ENCODE measurements at places on chromosomes 4 and X. TPM values are rescaled to one million over a fixed set of nuclear protein-coding genes. Genes with fewer than 3 reads are reported as not detected.
A peak's percentile ranks its signal among the peaks of the same experiment; 100 is the strongest.

Gene ADH7
- not detected for total RNA-seq

DNA sequence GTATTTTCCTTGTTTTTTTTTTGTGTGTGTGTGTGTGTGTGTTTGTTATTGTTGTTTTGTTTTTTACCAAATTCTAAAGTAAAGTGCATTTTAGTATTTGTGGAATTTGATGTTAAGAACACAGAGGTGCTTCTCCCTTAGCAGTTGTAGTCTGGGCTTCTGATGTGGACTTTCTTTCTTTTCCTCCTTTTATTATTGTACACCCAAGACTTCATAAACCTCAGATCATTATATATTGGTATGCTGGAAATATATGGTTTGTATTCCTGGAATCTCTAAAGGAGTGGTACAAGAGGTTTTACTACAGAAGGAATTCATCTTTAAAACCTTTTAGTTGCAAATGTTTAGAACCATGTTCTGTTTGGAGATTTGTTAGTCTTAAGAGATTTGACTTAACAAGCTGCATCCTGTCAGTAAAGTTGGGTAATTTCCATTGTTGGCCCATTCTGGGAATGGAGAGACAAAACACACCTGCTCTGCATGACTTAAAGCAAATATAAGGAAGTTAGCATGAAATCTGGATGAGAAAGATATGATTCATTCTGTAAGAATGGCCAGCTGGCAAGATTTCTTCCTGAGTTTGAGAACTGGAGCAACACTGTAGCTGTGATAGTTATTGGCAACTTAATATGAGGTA, 64.0 kb downstream of the SMAD1 start:
- peak; percentile 17 for DNase-seq

Gene POF1B
- total RNA-seq, result not detected

DNA sequence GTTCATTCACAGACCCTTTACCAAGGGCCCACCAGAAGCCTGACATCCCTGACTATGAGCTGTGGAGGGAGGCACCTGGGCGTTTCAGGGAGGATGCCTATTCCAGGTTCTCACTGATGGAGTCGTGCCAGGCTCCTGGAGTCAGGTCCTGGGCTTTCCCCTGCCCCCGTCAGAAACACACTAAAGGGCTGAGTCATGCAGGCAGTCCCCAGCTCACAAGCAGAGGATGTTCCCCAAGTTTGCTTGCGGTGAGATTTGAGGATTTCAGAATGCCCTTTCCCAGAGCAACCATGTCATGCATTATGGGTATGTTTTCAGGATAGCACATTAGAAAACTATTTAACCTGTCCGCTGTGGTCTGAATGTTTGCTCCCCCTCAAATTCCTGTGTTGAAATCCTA, 45.2 kb downstream of the FHDC1 start:
- no peak for DNase-seq

Gene ATRX
- 62.5 TPM for total RNA-seq

- no peak for DNase-seq
Measured at GRCh38 chr4:93646233-93646930, 182.2 kb upstream of the ATOH1 start.

DNA sequence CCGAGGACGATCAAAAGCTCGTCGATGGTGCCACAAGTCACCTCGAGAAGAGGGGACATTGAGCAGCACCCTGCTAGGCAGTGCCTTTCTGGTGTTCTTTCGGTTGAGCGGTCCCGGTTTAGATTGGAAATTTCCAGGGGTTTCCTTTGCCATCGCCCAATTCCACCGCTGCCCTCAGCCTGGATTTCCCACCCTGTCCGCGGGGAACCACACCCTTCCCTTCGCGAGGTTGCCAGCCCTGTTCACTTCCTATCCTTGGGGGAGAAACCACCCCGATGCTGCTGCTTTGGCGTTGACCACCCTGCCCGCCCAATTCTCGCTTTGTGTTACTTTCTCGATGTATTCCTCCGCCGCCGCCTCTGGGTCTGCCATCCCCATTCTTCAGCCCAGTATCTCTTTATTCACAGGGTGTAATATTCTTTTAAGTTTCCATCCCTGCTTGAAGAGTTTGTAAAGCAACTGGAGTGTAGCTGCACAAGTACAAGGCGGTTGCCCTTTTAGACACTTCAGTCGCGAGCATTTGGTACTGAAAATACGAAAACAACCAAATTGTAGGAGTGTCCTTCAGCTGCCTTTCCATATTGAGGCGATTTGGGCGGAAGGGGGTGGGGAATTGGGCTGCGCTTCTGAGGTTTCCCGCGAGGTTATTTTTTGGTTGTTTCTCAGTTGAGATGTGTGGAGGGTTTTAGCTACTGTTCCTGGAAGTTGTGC, 1.1 kb downstream of the OGT start:
- peak; percentile 21 for DNase-seq

- DNase-seq, result no peak
Measured at GRCh38 chr4:87423317-87424098, 1.1 kb downstream of the NUDT9 start.

Gene TCP11X2
- not detected for total RNA-seq

Gene CFAP99
- not detected for total RNA-seq

Gene IL2
- total RNA-seq, result not detected

GRCh38 chr4:176575141-176575730, 217.5 kb downstream of the VEGFC start:
- no peak for DNase-seq

DNA sequence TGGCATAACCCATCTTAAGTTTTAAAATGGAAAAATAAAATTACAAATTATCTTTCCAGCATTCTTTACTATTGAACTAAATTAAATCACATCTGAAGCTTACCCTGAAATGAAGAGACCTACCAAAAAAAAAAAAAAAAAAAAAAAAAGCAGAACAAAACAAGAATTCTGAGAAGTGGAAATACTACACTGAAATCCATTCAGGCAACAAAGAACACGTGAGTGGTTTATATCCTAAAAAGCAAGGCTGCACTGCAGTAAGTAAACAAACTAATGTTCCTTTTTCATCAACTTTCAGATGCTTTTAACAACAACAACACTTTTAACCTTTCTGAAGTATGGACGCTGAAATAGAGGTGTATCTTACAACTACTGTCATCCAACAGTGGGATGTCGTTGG, 7.5 kb downstream of the FRYL start:
- DNase-seq, result no peak

- DNase-seq, result no peak
Measured at GRCh38 chrX:154436374-154436982, 476 bp upstream of the GDI1 start.

GRCh38 chrX:97123001-97123400, 239.3 kb downstream of the RPA4 start:
- DNase-seq, result no peak

DNA sequence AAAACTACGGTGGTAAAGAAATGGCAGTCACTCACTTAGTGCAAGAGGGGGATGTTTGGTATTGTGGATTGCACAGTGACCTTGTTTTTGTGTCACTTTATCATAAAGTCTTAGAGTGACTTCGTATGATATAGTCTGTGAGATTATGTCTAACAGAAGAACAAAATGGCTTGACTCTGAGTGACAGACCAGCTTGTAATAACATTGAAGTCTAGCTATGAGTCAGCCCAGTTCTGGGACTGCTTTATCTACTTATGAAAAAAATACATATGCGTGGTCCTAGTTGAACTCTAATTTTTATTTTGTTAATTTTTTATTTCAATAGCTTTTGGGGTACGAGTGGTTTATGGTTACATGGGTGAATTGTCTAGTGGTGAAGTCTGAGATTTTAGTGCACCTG, 20.0 kb downstream of the DCLK2 start:
- DNase-seq, result no peak

DNA sequence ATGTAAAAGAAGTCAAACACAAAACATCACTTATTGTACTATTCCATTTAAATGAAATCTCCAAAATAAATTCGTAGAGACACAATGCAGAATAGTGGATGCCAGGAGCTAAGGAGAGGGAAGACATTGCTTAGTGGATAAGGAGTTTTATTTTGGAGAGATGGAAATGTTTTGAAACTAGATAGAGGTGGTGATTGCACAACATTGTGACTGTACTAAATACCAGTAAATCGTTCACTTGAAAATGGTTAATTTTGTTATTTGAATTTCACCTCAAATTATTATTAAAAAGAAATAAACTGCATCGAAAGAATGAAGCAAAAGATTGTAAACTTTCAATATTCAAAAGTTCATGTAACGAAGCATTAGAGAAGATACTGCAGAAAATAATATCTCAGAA, 9.7 kb upstream of the ACSL4 start:
- DNase-seq, result no peak

GRCh38 chr4:84563002-84563401, 19.9 kb upstream of the CDS1 start:
- DNase-seq, result no peak

Gene UGT2B17
- total RNA-seq, result not detected

Gene ARHGAP36
- total RNA-seq, result not detected

Gene DAPP1
- not detected for total RNA-seq

Gene GPC4
- total RNA-seq, result not detected

Gene QRFPR
- total RNA-seq, result not detected

Measured in HFFc6 (cell line).